Cardiac septum (tissue), 1 donor: ENCODE measurements at places on chromosomes 4 and X. TPM values are rescaled to one million over a fixed set of nuclear protein-coding genes. Genes with fewer than 3 reads are reported as not detected.

DNA sequence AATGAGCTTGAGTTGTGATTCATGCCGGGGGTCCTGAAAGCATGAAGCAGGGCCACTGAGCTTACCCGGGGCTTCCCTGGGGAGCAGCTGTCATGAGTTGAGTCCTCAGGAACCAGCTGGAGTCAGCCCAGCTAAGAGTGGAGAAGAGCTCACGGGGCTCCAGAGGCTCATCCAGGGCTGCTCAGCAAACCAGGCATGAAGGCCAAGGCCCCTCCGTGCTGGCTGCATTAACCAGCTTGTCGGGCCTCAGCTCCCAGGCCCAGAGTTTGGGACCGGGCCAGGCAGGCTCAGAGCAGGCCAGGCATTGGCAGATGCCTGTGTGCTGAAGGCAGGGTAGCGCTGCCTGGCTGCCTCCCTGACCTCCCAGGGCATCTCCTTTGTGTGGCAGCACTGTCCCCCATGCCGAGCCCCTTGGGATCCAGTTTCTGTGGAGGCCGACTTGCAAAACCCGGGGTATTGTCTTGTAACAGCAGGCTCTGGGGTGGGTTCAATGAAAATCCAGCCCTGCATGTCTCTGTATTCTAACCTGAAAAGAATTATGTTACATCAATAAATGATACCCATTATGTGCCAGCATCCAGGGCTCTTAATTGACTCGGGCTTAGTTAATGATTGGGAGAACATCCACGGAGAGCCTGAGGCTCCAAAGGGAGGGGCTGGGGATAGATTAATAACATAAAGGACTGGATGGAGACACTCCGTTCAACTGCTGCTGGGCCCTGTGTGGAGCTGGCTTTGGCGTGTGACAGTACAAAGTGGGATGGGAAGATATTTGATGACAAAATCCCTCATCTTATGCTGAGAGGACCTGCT lies 68.0 kb upstream of the MSX1 start:
- no peak for DNase-seq

DNA sequence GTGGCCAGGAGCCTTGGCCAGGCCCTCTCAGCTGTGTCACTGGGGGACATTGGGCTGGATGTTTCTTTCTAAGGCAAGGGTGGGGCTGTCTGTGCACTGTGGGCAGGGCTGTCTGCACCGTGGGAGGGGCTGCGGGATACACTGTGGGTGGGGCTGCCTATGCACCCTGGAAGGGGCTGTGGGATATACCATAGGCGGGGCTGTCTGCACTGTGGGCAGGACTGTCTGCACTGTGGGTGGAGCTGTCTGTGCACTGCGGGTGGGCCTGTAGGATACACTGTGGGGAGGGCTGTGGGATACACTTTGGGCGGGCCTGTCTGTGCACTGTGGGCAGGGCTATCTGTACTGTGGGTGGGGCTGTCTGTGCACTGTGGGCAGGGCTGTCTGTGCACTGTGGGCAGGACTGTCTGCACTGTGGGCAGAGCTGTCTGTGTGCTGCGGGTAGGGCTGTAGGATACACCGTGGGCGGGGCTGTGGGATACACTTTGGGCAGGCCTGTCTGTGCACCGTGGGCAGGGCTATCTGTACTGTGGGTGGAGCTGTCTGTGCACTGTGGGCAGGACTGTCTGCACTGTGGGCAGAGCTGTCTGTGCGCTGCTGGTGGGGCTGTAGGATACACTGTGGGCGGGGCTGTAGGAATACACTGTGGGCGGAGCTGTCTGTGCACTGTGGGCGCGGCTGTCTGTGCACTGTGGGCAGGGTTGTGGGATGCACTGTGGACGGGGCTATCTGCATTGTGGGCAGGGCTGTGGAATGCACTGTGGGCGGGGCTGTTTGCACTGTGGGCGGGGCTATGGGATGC lies 31.1 kb downstream of the ACOX3 start:
- no peak for DNase-seq

- no peak for DNase-seq
These were observed 218.7 kb downstream of the BMPR1B start for GRCh38 chr4:94976371-94977011.

DNA sequence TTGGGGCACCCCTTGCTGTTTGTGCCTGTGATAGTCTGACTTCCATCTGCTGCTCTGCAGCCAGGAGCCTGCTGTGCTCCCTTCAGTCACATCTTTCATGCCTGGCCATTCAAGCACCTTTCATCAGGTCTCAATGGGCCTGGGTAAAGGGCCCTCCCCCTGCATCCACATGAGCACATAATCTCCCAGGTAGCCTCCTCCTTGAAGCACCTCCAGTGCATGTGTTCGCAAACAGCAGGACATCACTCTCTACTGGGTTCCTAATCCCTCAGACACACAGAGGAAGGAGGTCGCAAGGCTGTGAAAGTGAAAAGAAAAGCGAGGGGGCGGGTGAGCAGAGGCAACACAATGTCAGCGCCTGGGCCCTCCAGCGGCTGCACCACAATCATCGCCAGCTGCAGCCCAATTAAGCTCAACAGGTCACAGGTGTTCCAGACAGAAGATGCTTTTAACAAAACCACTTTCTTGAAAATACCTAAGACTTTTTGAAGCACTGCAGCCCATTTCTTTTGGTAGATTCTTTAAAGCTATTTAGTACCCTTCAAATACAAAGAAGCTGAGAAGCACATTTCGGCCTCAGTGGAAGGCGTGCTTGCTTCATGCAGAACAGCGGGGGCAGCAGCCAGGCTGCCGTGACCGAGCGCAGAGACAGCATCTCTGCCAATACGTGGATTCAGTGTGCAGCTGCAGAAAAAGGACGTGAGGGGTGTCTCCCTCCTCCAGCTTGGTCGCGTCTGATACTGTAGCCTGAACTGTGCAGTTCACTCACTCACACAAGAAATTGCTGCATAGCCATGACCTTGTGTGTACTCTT lies 92.2 kb upstream of the SPRY1 start:
- no peak for DNase-seq

JCHAIN gene
- 1.5 TPM for total RNA-seq

UGT2A3 gene
- not detected for total RNA-seq

ITGB1BP2 gene
- 85.5 TPM for total RNA-seq

YIPF7 gene
- 0.62 TPM for total RNA-seq

ZCCHC18 gene
- total RNA-seq: 3.7 TPM

PTCHD1 gene
- 0.22 TPM for total RNA-seq

MAGEA4 gene
- not detected for total RNA-seq
